ENCODE measurements at places on chromosomes 16 and 17. TPM values are rescaled to one million over a fixed set of nuclear protein-coding genes. Genes with fewer than 3 reads are reported as not detected.
A peak's percentile ranks its signal among the peaks of the same experiment; 100 is the strongest.

The KRT33A gene
- not detected for total RNA-seq

The TNFRSF13B gene
- not detected for total RNA-seq

The AATK gene
- total RNA-seq: 5.9 TPM

The CDH5 gene
- total RNA-seq: 126 TPM

The RAB11FIP4 gene
- total RNA-seq: not detected

The USP31 gene
- total RNA-seq: 11.8 TPM

The VAT1L gene
- total RNA-seq: 0.34 TPM

The HS3ST3A1 gene
- total RNA-seq: 5.0 TPM

The NPIPA2 gene
- not detected for total RNA-seq

The PPL gene
- 14.4 TPM for total RNA-seq

The PGS1 gene
- 12.9 TPM for total RNA-seq

The ITGB4 gene
- 51.8 TPM for total RNA-seq

The ODAD4 gene
- not detected for total RNA-seq

GRCh38 chr17:38579083-38579480 lies 26.7 kb downstream of the SRCIN1 start:
- DNase-seq: no peak

GRCh38 chr16:165539-166374 lies at the start of gene HBM:
HBM (plus strand) TSS chr16:165978; CDS start chr16:165998, 20 bp downstream.
- no peak for DNase-seq

DNA sequence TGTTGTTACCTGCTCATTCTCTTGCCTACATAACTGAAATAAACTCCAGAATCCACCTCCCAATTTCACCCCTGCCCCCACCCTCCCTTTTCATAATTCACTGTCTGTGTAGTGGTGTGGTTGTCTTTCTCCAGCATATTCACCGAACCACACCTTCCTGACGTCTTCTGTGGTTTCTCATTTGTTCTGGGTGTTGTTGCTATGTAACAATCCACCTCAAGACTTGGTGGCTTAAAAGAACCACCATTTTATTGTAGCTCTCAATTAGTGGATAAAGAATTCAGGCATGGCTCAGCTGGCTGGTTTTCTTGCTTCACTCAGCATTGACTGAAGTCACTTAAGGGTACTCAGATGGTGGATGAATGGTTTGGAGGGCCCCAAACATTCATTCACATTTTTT lies 229.8 kb downstream of the MAF start:
- no peak for DNase-seq

- no peak for DNase-seq
Observed at GRCh38 chr16:66205287-66206231, 160.9 kb upstream of the CDH5 start.

DNA sequence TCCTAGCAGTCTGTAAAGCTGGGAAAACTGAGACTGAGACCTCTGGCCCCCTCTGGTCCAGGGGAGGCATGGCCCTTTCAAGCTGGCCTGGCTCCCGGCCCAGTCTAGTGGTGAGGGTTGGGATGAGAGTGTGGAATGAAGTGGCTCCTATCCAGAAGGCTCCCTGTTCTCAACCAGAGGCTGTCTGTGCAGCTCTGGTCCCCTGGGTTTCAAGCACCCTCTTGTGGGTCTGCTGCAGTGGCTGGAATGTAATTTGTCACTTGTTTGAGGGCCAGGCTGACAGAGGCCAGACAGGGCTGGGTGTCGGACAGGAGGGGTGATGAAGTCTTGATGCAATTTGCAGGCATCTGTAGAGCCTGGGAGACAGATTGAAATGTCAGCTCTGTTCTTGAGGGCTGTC lies 22.1 kb upstream of the PHF12 start:
- no peak for DNase-seq

GRCh38 chr16:24993722-24994686 lies 21.2 kb downstream of the ARHGAP17 start:
- DNase-seq: no peak

- no peak for DNase-seq
Observed at GRCh38 chr16:46768809-46769208, 20.7 kb upstream of the MYLK3 start.

GRCh38 chr17:11644265-11645212 lies 46.3 kb downstream of the DNAH9 start:
- peak; percentile 55 for DNase-seq

- no peak for DNase-seq
Observed at GRCh38 chr17:6713918-6714271, 726 bp upstream of the SLC13A5 start.

GRCh38 chr17:69960755-69961154 lies 114.3 kb upstream of the KCNJ16 start:
- no peak for DNase-seq

DNA sequence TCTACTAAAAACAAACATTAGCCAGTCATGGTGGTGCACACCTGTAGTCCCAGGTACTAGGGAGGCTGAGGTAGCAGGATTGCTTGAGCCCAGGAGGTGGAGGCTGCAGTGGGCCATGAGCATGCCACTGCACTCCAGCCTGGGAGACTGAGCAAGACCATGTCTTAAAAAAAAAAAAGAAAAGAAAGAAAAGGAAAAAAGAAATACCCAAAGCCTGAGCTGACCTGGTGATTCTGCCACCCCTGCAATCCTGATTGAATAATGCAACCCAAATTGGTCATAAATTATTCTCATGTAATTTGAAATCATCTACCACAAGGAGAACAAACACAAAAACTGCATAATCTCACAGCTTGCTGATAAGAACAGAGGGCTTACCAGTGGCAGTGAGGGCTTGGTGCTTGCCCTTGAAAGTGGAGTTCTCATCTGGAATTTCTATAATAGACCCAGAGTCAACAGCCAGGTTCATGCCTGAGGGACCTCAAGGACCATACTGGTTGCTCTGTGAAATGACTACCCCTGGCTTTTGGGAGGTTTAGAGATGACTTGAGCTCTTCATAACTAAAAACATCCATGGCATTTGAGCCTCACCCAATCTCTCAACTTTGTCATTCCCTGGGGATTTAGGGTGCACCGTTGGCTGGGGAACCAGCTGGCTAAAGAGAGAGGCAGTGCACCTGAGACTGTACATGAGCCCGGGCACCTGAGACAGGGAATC lies 35.4 kb upstream of the TMC5 start:
- no peak for DNase-seq

GRCh38 chr17:77245162-77245926 lies 104.6 kb downstream of the SEC14L1 start:
- no peak for DNase-seq

GRCh38 chr16:3087243-3088235 lies 11.6 kb downstream of the ZSCAN10 start:
- DNase-seq: peak; percentile 41

- no peak for DNase-seq
Observed at GRCh38 chr17:81392909-81393654, 2.2 kb upstream of the BAHCC1 start.

GRCh38 chr16:20911361-20911760 lies 10.8 kb downstream of the LYRM1 start:
- no peak for DNase-seq

- no peak for DNase-seq
Observed at GRCh38 chr17:54948380-54948779, 20.1 kb downstream of the COX11 start.

- no peak for DNase-seq
Observed at GRCh38 chr17:43713494-43714162, 45.0 kb downstream of the SOST start.

DNA sequence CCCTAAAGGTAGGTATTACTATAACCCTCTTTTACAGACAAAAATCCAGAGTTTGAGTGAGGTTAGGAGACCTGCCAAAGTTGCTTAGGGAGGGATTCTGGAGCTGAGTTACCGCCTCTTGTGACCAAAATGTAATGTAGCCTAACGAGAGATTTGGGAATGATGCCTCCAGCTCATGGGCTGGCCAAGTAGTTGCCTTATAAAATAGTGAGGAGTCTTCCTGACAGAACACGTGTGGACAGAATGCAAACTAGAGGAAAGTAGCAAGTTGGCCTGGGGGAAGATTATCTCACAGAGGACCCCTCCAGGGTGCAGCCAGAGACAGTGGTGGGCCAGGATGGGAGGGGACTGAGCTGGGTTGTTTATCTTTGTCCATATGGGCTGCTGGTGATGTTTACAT lies 543.7 kb upstream of the CDH11 start:
- DNase-seq: no peak

DNA sequence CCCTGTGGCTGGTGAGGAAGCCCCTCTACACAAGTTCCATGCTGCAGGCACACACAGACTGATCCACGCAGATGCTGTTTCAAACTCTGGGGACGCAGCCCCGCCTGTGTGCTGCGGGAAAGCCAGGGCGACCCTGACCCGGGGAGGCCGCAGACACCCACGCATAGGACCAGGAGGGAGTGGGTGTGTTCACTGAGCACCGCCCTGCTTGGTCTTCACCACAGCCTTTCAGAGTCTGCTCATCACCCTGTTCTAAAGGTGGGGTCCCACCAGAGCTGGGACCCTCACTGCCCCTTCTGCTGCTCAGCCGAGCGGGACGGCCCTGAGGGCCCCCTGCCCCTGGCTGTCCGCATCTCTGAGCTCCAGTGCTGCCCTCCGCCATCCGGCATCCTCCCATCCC lies 7.5 kb downstream of the TSPAN10 start:
- no peak for DNase-seq

- DNase-seq: no peak
Observed at GRCh38 chr17:59746849-59747445, 39.5 kb downstream of the VMP1 start.

GRCh38 chr16:49277386-49277742 lies 4.3 kb downstream of the CBLN1 start:
- DNase-seq: no peak

- DNase-seq: peak; percentile 26
Observed at GRCh38 chr17:17831208-17832031, 5.4 kb downstream of the SREBF1 start.

- DNase-seq: peak; percentile 47
Observed at GRCh38 chr16:16014329-16015224, 65.2 kb downstream of the ABCC1 start.

DNA sequence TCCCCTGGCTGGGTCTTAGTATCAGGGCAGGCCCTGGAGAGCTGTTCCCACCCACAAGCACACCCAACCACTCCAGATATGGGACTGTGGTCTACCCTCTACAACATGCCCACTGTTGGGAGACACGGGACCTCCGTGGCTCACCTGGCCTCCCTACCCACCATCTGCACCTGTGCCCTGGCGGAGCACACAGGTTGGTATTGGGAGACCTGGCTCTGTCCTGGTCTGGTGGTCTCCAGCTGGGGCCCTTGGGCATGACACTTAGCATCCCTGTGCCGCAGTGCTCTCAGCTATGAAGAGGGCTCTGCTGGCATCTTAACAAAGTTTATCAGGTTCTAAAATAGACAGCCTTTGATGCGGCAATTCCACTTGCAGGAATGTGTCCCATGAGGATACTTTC lies 5.8 kb downstream of the C16orf95 start:
- DNase-seq: no peak

DNA sequence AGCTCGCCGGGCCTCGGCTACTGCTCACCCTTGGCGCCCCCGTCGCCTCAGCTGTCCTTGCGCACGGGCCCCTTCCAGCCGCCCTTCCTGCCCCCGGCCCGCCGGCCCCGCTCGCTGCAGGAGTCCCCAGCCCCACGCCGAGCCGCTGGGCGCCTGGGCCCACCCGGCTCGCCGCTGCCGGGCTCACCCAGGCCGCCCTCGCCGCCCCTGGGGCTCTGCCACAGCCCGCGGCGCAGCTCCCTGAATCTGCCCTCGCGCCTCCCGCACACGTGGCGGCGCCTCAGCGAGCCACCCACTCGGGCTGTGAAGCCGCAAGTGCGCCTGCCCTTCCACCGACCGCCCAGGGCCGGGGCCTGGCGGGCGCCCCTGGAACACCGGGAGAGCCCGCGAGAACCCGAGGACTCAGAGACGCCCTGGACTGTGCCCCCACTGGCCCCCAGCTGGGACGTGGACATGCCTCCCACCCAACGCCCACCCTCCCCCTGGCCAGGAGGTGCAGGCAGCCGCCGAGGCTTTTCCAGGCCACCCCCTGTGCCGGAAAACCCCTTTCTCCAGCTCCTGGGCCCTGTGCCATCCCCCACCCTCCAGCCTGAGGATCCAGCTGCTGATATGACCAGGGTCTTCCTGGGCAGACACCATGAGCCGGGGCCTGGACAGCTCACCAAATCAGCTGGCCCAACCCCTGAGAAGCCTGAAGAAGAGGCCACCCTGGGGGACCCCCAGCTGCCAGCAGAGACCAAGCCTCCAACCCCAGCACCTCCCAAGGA lies 12.8 kb downstream of the MYO15A start:
- no peak for DNase-seq

GRCh38 chr16:59148056-59148768 lies 414.1 kb upstream of the GOT2 start:
- DNase-seq: no peak

DNA sequence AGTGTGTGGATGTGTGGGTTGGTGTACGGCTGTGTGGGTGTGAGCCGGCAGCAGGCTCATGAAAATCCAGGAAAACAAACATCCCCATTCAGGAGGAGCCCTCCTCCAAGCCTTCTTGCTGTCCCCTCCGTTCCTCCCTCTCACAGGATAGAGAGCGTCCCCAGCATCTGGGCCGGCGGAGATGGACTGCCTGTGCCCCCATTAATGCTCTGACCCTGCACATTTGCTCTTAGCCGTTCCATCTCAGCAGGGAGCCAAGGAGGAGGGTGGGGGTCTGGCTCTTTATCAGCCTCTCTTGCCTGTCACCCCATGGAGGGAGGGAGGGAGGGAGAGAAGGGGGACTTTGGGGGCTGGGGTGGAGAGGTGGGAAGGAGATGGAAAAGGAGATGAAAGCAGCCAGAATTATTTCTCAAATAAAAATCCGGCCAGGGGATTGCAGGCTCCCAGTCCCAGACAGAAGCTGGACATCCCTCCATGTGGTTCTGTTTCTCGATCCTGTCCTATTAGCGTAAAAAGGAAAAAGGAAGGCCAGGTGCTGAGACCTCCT lies 240.0 kb upstream of the ZFHX3 start:
- no peak for DNase-seq

DNA sequence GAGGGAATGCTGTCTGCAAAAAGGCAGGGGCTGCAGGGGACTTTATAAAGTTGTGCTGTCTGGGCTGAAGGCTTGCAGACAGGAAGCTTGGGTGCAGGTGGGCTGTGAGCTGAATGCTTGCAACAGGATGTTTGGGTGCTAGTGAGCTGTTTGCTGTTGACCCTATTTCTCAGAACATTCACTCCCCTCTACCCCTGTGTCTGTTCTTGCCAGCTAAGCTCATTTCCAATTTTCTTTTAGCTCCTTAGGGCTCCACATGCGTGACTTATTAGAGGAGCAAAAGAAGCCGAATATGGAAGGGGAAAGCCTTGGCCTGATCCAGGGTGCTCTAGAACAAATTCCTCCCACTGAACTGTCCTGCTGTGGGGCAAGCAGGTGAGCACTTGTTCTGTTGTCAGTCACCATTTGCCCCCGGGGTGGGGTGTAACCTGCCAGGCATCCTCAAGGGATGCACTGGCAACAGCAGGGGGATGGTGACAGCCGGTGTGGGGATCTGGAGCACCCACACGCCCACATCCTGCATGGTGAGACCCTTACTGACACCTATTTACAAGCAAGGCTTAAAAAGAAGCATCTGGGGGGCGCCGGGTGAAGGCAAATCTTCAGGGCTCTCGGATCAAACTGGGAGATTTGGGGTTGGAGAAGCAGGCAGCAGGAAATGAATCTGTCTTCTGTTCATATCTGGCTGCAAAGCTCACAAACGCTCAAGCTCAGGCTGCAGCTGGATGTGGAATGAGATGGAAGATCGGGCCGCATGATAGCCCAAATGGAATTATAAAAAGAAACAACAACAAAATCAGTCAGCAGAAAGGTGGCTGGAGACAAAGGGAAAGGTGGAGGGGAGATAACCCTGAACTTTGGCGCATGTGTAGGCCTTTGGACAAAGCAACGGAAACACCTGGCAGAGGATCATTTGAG lies 21.1 kb upstream of the NUP93 start:
- DNase-seq: no peak

- no peak for DNase-seq
Observed at GRCh38 chr17:43579566-43580140, 33.5 kb upstream of the ETV4 start.

Measured in uterus (tissue), 4 donors.